AG08396 (cell line): ENCODE measurements at places on chromosomes 5 and 9.

DNA sequence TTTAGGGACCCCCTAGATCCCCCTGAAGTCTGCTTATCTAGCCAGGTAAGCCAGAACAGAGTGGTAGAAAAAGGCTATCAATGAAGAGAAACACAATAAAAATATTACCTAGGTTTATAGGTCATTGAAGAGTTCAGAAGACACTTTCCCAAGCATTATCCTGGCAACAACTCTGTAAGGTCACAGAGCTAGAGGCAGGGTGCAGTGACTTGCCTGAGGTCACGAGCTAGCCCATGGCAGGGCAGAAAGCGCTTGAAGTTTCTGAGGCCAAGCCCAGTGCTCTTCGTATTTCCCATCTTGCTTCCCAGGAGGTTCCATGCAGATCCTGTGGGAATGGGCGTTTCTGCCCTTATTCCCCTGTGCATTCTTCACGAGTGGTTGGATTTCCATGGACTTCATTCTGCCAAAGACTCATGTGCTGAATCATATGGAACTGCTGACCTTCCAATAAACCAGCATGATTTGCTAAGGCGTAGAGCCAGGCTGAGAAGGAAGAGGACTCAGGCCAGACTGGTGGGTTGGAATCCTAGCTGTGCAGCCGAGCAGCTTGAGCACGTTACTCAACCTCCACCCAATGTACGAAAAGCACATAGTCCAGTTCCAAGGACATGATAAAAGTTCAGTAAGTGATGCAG, 22.1 kb downstream of the TRMO start:
- DNase-seq: no peak

DNA sequence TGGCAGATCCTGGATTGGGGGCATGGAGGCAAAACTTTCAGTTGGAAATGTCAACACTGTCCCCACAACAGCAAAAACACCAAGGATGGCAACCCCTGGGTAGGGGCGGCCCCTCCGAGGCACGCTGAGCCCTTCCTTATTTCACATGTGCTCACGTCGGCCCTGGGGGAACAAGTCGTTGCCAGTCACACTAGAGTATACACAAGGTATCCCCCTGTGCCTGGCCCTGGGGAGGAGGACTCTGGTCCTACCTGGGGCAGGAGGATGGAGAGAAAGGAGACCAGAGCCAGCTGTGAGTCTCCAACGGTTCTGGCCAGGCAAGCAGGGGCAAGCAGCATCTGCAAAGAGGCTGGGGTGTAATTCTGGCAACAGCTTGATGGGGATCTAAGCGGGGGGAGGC, 126.9 kb upstream of the FOXD4L5 start:
- DNase-seq: no peak

DNA sequence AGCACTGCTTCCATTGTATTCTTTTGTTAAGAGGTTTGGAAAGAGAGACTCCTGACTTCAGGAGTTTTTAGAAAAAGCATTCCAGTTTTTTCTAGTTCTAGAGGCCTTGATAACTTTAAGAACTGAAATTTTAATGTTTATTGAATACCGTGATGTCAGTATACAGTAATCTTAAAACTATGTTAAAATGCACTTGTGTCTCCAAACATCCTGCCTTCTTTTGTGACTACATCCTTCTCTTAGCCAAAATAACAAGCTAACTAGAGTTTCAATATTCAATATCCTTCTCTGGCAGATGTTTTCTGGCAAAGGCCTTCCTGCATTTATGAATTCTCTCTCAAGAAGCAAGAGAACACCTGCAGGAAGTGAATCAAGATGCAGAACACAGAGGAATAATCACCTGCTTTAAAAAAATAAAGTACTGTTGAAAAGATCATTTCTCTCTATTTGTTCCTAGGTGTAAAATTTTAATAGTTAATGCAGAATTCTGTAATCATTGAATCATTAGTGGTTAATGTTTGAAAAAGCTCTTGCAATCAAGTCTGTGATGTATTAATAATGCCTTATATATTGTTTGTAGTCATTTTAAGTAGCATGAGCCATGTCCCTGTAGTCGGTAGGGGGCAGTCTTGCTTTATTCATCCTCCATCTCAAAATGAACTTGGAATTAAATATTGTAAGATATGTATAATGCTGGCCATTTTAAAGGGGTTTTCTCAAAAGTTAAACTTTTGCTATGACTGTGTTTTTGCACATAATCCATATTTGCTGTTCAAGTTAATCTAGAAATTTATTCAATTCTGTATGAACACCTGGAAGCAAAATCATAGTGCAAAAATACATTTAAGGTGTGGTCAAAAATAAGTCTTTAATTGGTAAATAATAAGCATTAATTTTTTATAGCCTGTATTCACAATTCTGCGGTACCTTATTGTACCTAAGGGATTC, 43.1 kb downstream of the NDFIP1 start:
- DNase-seq: peak; percentile 31

GRCh38 chr5:31626156-31626555, 12.8 kb upstream of the PDZD2 start:
- no peak for DNase-seq

DNA sequence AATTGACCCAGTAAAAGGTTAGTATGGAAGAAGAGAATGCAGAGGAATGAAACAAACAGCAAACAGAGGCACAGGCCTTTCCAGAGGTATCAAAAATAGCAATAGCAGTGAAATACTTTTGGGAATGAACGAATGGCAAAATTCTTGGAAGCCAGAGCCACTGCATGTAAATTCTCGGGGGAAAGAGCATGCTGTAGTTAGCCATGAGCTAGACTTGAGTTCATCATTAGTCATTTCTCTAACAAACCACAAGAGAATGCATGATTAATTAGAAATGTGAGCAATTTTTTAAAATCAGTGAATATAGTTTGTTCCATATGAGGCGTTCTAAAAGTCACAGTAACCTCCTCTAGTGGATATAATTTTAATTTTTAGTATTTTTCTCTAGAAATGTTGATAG, 170.3 kb upstream of the PRR16 start:
- DNase-seq: peak; percentile 23

- no peak for DNase-seq
Observed at GRCh38 chr5:23318960-23319359, 188.4 kb upstream of the PRDM9 start.
